ENCODE measurements at places on chromosomes 4 and X. TPM values are rescaled to one million over a fixed set of nuclear protein-coding genes. Genes with fewer than 3 reads are reported as not detected.

AWAT2 gene
- total RNA-seq, result not detected

CLDN34 gene
- total RNA-seq, result not detected

USP17L29 gene
- total RNA-seq, result not detected

TMPRSS11B gene
- not detected for total RNA-seq

BLTP1 gene
- 28.2 TPM for total RNA-seq

CYLC1 gene
- total RNA-seq, result not detected

PPP1R2C gene
- total RNA-seq, result not detected

RNF212 gene
- total RNA-seq, result 0.20 TPM
